Stimulated activated CD8-positive, alpha-beta memory T cell treated with anti-CD3 and anti-CD28 coated beads, Interleukin-4, amount 100 ng/mL, for 1 hour (primary cell): ENCODE measurements at places on chromosomes 13 and 19.

DNA sequence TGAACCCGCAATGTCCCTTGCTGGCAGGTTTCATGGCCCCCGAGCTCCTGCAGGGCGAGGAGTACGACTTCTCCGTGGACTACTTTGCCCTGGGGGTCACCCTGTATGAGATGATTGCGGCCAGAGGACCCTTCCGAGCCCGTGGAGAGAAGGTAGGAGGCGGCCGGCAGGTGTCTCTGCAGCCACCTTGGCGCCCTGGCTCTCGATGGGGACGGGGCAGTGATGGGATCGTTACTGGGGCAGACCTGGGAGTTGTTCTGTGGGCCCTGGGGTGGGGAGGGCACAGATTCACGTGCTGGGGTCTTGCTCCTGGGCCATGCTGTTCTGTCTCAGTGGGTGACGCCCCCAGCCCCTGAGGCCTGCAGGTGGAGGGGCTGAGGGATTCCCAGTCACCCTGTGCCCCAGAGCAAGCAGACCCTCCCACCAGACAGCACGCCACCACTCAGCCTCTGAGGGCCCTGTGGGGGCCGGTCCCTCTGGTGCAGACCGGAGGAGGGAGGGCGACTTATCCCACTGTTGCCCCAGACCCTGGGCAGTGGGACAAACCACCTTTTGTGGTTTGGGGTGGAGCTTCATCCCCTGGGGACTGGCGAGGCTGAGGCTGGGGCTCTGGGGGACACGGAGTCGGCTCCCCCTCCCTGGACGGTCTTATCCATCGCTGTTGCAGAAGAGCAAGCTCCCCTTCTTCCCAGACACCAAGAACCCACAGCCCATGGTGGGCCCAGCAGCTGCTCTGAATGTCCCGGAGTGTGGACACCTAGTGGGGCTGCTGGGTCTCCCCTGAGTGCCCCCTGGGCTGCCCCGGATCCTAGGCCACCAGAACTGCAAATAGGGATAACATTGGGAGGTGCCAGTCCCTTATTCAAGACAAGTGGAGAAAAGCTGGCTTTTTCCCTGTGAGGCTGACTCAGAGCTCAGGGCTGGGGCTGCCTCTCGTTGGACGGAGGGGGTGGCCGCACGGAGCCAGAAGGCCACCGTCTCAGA is 27.5 kb upstream of the TMEM255B start:
- no peak for DNase-seq

DNA sequence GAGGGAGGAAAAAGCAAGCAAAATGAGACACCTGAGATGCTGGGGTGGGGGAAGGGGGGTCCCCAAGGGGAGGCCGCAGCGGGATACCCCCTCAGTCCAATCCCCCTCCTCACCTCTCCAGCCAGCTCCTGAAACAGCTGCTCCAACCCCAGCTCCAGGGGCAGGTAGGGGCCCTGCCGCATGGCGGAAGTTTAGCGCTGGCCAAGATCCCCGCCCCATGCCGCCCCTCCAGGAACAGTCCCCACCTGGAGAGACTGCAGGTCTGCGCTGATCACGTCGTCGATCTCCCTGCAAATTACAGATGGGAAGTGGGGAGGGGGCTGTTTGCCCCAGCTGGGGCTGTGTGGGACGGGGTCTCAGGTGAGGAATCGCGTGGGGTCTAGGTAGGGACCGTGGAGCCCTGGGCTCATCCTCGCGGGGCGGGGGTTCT is 9.0 kb downstream of the CAPN12 start:
- no peak for DNase-seq

DNA sequence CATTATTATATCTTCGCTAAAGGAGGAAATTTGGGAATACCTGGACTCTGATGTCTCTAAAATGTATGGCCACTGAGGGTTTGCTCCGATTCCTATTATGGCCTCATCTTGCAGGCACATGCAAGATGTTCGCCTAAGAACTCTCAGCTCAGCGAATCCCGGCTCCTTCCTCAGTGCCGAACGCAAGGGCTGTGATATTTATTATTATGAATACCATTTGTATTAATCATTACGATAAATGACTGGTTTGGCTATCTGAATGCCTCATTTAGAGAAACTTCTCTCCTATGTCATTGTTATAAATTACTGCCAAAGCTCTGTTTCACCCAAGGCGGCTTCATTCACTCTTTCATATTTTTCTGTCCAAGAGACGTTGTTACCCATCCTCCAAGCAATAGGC is 369.7 kb upstream of the TSHZ3 start:
- no peak for DNase-seq

DNA sequence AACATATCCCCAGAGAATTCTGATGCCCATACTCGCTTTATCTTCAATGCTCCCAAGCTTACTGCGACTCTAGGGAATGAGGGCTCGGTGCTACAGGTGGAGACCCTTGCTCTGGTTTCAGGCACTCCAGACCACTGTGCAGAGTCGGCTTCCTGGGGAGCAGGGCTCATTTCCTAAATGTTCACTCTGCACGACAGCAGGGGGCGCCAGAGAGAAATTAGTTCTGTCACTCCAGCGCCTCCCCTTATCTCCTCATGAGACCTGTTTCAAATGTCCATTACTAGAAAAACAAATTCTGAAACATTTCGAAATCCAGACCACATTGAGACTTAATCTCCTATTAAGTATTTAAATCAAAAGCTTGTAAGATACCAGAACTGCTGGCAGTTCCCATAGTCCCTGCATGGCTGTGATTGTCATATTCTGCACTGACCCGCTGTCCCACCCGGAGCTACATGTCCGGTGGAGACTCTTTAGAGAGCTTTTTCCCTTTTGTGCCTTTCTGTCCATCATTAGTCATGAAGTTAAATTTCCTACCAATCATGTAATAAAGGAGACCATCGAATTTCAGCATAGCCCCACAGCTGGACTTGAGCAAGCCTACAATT is 22.4 kb downstream of the EPSTI1 start:
- peak; percentile 77 for DNase-seq

- no peak for DNase-seq
Measured at GRCh38 chr19:37953171-37953917, 46.3 kb downstream of the SIPA1L3 start.

GRCh38 chr19:41626278-41626677 is 596 bp downstream of the CEACAM4 start:
- DNase-seq: no peak

- DNase-seq: no peak
Measured at GRCh38 chr13:36915106-36915505, 4.9 kb downstream of the SMAD9 start.

DNA sequence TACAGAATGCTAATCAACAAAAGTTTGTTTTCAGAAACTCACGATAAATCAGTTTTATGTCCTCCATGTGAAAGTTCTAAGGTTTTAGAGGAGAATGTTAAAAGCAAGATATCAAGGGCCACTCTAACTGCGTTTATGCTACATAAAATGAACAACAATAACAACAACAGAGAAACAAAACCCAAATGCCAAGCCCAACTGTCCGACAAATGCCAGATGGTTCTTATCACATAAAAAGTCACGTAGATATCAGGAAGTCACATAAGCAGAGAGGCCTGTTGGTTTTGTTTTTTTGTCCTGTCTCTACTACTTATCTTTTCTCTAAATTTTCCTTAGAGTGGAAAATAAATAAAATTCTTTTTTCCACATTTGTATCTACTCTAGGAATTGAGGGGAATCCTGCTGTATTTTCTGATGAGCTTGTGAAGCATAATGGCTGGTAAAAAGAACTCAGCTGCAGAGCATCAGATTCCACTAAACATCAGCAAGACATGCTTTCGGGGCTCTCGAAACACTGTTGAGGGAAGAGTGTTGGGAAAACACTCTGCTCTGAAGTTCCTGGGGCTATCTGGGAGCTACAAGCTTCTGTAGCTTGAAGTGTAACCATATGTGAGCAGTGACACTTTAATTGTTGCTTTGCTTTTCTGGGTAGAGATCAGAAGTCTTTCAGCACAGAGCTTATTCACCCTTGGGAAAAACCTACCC is 110.1 kb downstream of the SLAIN1 start:
- DNase-seq: no peak

- no peak for DNase-seq
Measured at GRCh38 chr13:25771641-25772478, 280.0 kb downstream of the SHISA2 start.

- DNase-seq: no peak
Measured at GRCh38 chr13:102504002-102504401, 92.8 kb upstream of the TPP2 start.

- no peak for DNase-seq
Measured at GRCh38 chr13:98959291-98959690, 18.6 kb downstream of the DOCK9 start.

DNA sequence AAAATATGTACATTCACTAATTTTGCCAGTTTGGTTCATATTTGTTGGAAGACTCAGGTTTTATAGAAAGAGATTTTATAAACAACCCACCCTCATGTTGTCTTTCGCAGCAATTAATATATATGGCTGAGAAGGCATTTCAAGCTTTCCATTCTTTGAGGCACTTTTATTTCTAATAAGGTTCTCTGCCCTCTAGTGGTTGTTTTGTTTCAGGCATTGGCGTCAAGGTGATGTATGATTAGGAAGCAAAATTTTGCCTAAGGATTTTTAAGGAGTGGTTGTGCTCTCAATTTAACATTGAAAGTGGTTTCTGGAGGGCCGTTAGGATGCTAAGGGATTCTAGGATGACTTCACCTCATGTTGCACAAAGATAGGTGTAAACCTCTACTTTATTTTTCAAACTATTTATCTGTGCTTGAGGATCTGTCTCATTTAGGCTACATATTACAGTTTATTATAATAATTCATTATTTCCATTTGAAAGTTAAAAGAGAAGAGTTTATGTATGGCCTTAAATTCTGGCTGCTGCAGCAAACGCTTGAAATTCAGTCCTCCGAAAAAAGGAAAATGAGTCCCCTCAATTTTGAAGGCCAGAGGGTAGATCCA is 35.9 kb downstream of the OXGR1 start:
- no peak for DNase-seq

- peak; percentile 46 for DNase-seq
Measured at GRCh38 chr19:53195265-53195903, 2.2 kb upstream of the ZNF665 start.

DNA sequence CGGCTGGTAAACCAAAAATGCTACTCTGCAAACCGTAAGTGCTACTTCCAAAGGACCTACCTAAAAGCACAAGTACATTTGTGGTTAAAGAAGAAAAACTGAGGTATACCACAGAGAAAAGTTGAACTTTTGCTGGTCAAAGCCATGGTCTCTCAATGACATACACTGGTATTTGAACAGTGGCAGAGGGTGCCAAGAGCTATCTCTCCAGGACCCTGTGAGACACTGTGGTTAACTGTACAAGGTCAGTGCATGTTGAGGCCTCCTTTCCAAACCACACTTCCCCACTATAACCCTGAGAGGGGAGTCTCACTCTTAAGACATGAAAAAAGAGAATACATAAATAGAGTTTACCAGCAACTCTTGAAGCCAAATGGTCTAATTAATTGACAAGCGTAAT is 49.5 kb downstream of the COL4A1 start:
- no peak for DNase-seq

- no peak for DNase-seq
Measured at GRCh38 chr13:68713394-68713793, 1394.2 kb upstream of the ATXN8OS start.

- no peak for DNase-seq
Measured at GRCh38 chr13:99277629-99278028, 19.4 kb upstream of the GPR18 start.

- DNase-seq: no peak
Measured at GRCh38 chr19:12953799-12954611, 3.0 kb downstream of the GADD45GIP1 start.

- no peak for DNase-seq
Measured at GRCh38 chr19:7637374-7638256, 705 bp downstream of the STXBP2 start.

GRCh38 chr13:26677156-26677555 is 83.4 kb downstream of the GPR12 start:
- no peak for DNase-seq

GRCh38 chr19:13817615-13818371 is 22.6 kb downstream of the ZSWIM4 start:
- no peak for DNase-seq

GRCh38 chr19:51594774-51595109 is 23.7 kb downstream of the ZNF175 start:
- no peak for DNase-seq

GRCh38 chr13:67258482-67258881 is 28.3 kb upstream of the PCDH9 start:
- no peak for DNase-seq

GRCh38 chr13:34371645-34372395 is 553.9 kb downstream of the RFC3 start:
- no peak for DNase-seq

DNA sequence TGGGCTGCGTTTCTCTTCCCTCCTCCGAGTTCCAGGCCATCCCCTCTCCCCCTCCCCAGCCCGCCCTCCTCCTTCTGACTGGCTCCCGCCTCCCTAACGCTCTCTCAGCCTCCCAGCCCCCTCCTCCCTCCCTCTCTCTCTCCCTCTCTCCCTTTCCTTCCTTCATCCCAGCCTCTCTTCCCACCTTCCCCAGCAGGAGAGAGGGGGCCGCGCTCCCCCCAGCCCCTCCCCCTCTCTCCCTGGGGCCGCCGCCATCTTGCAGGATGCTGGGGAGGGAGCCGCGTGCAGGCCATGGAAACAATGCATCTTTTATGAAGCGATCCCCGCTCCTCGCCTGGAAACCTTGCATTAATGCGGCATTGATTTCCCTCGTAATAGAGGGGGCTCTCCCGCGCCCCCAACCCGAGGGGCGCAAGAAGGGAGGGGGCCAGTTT is 42.6 kb upstream of the ADGRL1 start:
- DNase-seq: no peak

- no peak for DNase-seq
Measured at GRCh38 chr19:9070066-9070465, 16.8 kb upstream of the OR1M1 start.

- DNase-seq: no peak
Measured at GRCh38 chr13:23427342-23427843, 6.1 kb downstream of the SACS start.

DNA sequence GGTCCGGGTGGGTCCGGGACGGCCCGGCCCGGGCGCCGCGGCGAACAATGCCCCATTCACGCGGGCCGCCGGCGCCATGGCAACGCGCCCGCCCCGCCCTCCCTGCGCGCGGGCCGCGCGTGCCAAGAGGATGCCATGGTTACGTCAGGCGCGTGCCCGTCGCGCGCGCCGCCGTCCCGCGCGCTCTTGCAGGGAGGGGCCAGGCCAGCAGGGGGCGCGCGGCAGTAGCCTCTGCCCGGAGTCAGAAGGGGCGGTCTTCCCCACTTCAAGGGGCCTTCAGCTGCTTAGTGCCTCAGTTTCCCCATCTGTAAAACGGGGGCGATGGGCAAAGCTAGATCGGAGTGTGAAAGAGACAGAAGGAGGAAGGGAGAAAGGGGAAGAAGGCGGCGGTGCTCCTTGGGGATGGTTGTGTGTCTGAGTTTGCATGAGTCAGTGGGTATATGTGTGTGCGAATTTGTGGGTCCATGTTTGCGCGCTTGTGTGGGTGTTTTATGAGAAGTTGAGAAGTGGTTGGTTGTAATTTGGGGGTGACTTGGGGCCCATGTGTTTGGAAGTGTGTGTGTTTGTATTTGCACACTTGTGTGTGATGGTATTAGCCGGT is 11.6 kb upstream of the NFIX start:
- peak; percentile 65 for DNase-seq
